ENCODE measurements at places on chromosomes 6 and 20.

- DNase-seq = no peak
Measured at GRCh38 chr6:97198046-97198565, 84.9 kb downstream of the MMS22L start.

DNA sequence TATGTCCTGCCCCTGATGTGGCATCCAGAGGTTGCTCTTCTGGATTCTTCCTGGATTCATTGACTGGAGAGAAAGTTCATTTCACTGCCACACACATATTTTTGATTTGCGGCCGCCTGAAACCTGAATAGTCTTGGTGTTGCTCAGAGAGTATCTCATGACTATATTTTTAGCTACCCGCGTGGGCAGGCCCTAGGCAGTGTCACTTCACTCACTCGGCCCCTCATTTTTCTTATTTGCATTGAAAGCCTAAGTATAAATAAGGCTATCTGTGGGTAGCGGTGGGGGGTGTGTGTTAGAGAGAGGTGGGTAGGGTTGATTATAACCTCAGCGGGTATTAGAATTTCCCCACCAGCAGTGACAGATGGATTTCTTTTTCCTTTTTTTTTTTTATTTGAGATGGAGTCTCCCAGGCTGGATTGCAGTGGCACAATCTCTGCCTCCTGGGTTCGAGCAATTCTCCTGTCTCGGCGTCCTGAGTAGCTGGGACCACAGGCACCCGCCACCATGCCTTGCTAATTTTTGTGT is 113.5 kb downstream of the JARID2 start:
- no peak for DNase-seq

DNA sequence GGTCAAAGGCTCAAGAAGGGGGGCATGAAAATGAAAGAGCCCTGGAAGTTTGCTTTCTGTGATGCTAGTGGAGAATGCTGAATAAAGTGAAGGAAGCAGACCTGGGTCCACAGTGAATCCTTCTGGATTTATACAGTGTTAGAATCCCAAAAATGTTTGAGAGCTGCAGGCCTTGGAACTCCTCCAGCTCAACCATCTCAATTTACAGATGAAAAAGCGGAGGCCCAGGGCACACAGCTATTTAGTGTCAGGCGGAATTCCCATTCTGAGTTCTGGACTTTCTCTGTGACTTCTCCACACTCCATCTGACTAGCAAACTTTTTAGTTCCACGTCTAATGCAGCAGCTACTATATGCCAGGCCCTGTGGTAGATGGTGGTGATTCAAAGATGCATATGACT is 1.5 kb upstream of the PRSS35 start:
- no peak for DNase-seq

- DNase-seq = no peak
Measured at GRCh38 chr6:136774228-136775041, 17.8 kb downstream of the MAP3K5 start.

DNA sequence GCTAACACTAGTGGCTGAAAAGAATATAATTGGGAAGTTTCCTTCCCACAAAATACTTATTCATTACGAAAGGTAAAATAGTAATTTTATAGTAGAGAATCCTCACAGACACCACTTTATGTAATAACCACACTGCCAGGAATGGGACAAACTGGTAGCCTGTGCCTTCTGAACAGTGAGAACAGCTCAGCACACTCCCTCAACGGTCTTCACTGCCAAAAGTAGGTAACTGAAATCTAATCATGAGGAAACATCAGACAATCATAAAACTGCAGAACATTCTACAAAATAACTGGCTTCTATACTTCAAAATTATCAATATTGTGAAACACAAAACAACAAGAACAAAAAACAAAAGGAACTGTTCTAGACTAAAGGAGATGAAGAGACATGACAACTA is 44.1 kb downstream of the NUP153 start:
- DNase-seq = no peak

- no peak for DNase-seq
Measured at GRCh38 chr20:58028123-58028522, 200.3 kb downstream of the ANKRD60 start.

DNA sequence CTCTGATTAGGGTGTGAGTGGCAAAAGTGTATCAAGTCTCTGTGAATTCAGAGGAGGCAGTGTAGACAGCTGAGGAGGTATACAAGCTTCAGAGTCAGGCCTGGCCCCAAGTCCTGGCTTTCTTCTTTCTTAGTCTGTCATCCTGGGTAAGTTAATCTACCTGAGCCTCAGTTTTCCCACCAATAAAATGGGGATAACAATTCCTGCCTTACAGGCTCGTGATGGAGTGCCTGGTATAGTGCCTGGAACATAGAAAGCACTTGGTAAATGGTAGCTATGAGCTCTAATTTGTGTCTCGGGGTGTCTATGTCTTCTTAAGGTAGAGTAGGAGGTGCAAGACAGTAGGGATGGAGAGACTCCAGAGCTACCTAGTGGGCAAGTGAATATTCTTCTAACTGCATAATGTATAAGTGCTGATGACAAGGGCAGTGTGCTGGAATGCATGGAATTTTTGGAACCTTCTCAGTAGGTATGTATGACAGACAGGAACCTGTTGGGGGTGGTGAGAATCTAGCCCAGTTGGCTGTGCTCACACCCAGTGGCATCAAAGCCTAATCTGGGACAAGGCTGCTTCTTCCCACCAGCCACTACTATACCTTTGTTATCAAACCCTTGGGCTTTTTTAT is 4.0 kb upstream of the SCUBE3 start:
- DNase-seq = no peak
